ENCODE measurements at places on chromosomes 7 and 10.
A peak's percentile ranks its signal among the peaks of the same experiment; 100 is the strongest.

DNA sequence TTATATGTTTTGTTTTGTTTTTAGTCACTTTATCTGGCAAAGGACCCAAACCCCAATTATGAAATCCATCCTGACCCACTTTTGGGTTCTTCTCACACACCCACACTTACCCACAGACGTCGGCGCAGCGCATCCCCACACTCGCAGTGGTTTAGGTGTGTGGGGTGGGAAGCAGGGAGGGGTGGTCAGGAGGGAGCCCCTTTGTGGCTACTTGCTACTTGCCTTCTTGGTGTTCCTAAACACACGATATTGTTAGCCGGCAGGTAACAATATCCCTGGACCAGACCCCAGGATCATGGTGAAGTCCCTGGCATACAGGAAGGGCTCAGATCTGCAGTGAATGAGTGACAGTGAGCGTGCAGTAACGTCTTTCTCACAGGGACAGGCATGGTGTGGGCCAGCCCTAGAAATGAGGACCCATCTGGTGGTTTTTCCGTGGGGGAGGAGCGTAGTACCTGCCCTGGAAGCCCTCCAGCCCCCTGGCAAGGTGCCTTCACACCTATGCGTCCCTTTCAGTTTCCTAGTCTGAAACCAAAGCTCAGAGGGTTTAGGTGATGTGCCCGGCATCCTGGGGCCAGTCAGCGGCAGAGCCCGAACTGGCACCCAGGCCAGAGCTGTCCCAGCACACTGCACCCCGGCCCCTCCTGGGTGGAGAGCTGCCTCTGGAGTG, 4.4 kb downstream of the SPOCK2 start:
- DNase-seq, result no peak

GRCh38 chr10:86670290-86670811, 2.0 kb downstream of the LDB3 start:
- DNase-seq, result no peak

GRCh38 chr7:50142425-50143017, 49.5 kb upstream of the ZPBP start:
- peak; percentile 18 for DNase-seq

- peak; percentile 72 for DNase-seq
Measured at GRCh38 chr10:113473851-113474250, 79.0 kb upstream of the HABP2 start.

- peak; percentile 23 for DNase-seq
Measured at GRCh38 chr7:91287371-91288084, 23.3 kb downstream of the FZD1 start.

GRCh38 chr10:96765406-96766240, 45.3 kb upstream of the PIK3AP1 start:
- DNase-seq, result peak; percentile 50

DNA sequence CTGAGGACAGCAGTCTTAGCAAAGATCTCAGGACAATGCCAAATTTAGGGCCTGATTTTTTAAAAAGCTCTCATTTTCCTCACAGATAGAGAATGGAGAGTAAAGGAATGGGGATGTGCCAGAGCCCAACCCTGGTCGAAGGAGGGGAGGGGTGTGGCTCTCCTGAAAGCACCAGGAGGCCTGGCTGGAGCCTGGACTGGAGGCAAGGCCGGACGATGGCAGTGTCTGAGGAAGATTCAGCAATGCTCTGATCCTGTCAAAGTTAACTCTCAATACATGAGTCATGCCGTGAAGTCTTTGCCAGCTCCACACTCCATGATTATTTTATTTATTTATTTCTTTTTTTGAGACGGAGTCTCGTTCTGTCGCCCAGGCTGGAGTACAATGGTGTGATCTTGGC, 108.3 kb downstream of the UPF2 start:
- no peak for DNase-seq

DNA sequence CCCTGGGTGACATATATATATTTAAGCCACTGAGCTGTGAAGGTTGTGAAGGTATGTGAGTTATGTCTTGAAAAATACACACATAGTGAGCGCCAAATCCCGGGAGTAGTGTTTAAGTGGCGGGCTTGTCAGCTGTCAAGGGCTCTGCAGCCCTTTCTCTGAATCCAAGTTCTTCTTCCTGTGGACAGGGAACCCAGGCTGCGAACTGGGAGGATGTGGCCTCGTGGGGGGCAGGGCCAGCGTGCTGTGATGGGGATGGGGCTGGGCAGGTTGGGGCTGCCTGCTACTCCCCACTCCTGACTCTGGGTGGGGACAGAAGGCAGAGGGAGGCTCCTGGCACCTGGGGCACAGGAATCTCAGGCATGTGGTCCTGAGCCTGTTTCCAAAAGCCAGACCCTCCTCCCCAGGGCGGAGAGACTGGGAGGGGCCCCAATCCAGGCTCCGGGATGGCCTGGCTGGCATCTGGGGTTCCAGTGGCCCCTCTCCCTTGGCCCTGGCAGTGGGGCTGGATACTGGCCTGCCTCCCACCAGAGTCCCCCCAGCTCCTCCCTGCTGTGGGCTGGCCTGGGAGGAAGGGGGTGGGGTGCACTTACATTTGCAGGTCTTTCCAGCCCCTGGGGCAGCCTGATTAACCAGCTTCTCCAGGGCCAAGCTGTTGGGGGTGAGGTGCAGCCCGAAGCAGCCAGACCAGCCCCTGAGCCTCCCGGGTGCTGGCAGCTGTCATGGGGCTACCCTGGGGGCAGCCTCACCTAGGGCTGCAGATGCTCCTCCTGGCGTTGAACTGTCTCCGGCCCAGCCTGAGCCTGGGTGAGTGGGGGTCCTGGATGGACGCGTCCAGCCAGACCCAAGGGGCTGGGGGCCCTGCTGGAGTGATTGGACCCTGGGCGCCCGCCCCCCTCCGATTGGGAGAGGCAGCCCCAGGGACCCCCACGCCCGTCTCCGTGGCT, at the start of gene UPK3B:
Gene UPK3B (plus strand): TSS at position 622 of the 947 bp plus-strand sequence. CDS start 101 bp downstream, at position 723.
- DNase-seq, result peak; percentile 27

- DNase-seq, result peak; percentile 67
Measured at GRCh38 chr10:3293581-3294431, 121.2 kb upstream of the PITRM1 start.

GRCh38 chr7:151152643-151153513, 14.6 kb downstream of the GBX1 start:
- DNase-seq, result no peak

GRCh38 chr10:11335881-11336430, 275.5 kb downstream of the USP6NL start:
- DNase-seq, result no peak

GRCh38 chr7:79090543-79090942, 362.9 kb downstream of the MAGI2 start:
- peak; percentile 75 for DNase-seq

DNA sequence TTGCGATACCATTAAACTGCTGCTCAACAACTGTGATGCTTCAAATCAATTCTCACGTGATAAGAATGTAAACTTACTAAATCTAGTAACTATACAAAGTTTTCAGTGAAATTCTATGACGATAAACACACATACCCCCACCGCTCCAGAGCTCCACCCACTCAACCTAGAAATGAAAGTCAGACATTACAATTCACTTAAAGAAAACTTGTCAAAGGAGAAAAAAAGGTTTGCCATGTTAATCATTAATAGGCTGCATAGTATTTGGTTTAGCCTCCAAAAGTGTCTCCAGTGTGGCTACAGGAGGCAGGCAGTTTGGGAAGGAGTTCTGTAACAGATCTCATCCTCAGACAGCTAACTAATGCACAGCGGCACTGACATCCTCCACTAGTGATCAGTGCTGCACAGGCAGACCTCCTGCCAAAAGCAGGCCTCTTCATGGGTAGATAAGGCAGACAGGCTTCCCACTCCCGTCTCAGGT, 3.1 kb downstream of the HERPUD2 start:
- no peak for DNase-seq

GRCh38 chr7:152588350-152588749, 87.6 kb downstream of the XRCC2 start:
- DNase-seq, result peak; percentile 90

DNA sequence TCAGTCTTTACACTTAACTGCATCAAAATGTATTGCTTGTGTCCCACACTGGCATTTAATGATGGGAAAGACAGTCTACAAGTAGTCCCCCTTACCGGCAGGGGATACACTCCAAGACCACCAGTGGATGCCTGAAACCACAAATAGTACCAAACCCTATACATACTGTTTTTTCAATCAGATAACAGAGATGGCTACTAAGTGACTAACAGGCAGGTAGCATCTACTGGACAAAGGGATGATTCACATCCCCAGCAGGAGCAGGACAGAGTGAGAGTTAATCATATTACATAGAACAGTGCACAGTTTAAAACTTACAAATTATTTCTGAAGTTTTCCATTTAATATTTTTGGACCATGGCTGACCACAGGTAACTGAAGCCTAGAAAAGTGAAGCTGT, 13.2 kb downstream of the TMEM243 start:
- DNase-seq, result peak; percentile 55

- no peak for DNase-seq
Measured at GRCh38 chr7:155517969-155518368, 28.4 kb downstream of the CNPY1 start.

GRCh38 chr7:44713680-44714335, 34.8 kb upstream of the ZMIZ2 start:
- no peak for DNase-seq

DNA sequence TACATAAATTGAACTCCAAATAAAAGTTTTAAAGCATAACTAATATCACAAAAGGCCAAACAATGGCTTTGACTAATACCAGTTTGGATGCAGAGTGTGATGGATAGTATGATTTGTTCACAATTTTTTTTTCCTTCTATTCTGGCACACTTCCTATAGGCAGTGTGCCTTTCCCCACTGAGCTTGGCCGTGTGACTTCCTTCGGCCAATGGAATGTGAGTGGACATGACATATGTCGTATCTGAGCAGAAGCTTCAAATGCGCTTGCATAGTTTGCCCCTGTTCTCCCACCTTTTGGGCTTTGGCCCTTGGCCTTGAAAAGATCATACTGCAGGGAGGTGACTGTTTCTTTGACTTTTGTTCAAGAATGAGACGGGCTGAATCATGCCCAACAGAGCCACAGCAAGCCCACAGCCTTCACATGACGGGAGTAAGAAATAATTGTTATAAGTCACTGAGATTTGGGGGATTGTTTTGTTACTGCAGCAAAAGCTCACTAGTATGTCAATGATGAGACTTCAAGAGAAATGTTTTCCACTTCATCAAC, 279.9 kb upstream of the NEBL start:
- DNase-seq, result no peak

GRCh38 chr10:13961853-13962252, 368.9 kb downstream of the FRMD4A start:
- no peak for DNase-seq

- DNase-seq, result peak; percentile 80
Measured at GRCh38 chr10:88156341-88156740, 292.9 kb downstream of the PTEN start.

DNA sequence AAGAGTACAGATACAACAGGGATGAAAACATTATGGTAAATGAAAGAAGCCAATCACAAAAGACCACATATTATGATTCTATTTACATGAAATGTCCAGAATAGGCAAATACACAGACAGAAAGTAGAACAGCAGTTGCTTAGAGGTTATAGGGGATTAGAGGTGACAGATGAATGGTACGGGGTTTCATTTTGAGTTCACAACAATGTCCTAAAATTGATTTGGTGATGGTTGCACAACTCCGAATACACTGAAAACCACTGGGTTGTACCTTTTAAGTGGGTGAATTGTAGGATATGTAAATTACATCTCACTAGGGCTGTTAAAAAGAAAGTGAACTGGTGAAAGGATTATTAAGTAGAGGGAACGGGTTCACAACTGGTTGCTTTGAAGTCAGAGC, 76.3 kb upstream of the MRLN start:
- DNase-seq, result no peak

GRCh38 chr7:151118108-151119054, 32.1 kb downstream of the AGAP3 start:
- no peak for DNase-seq

GRCh38 chr10:80485076-80485945, 31.2 kb downstream of the TSPAN14 start:
- DNase-seq, result no peak

DNA sequence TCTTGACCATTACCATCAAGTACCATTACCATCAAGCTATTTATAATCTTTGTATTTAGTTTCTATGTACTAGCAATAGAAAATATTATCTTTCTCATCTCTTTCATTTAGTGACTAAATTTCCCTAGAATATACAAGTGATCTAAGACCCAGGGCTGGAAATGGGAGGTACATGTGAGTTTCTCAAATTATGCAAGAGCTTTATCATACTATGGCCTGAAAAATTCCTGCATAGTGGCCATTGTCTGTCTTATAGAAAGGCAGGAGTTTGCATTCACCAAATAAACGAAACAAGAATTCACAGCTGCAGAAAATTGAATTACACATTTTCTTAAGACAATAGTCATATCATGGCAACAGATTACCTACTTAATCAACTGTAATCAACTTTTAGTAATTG, 50.7 kb upstream of the HDAC9 start:
- DNase-seq, result no peak

- DNase-seq, result peak; percentile 6
Measured at GRCh38 chr7:77903597-77903996, 105.0 kb downstream of the PHTF2 start.

DNA sequence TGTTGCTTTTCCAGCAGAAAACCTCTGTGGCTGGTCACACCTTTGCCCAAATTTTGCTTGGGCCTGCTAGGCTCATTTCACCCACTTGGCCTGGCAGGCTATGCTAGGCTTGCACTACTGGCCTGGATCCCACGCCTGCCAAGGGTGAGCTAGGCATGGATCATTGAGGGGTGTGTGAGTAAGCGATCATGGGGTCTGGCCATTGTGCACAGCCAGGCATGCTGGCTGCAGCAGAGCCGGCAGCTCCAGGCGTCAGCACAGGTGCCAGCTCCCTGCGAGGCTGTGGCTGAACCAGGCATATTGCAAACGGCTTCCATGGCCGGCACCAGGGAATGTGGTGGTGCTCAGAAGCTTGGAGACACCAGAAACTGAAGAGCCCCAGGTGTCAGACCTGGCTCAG, 19.2 kb downstream of the CFAP70 start:
- DNase-seq, result no peak

DNA sequence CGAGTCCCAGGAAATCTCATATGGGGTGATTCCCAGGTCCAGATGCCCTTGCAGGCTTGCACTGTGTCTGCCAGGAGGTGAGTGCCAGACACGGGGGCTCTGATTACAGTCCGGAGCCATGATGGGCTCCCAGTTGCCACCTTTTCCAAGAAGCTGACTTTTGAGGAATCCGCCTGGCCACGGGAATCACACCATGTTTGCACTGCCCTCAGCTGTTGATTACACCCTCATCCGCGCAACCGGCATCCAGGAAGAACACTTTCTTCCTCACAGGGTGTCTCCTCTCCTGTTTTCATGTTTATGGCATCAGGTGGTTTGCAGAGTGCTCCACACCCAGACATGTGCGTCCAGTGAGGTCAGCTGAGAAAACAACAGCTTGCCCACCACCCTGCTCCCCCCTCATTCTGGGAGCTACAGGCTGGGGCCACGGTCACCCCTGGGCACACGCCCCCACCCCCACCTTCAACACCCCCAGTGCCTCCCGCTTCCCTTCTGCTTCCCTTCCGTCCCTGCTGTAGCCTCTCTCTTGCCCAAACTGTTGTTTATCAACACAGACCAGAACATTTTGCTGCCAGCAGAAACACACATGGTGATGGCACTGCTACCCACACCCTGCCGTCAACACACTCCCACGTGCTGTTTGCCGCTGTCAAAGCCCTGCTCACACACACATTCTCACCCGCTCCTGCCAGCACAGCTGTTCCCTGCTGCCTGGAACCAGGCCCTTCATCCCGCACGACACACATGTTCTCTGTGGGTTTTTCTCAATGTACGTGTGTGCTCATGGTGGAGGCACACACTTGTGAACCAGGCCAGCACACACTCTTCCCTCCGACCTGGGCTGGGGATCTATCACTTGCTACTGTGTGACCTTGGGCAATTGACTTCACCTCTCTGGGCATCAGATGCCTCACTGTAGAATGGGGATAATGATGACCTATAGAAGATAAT, 35.8 kb downstream of the DDIT4 start:
- DNase-seq, result peak; percentile 89

- peak; percentile 13 for DNase-seq
Measured at GRCh38 chr10:113732160-113732881, 19.2 kb upstream of the PLEKHS1 start.
